Stimulated activated CD4-positive, alpha-beta T cell treated with anti-CD3 and anti-CD28 coated beads, Interleukin-1b, Interleukin-23, amount 100 ng/mL, for 4 hours (primary cell): ENCODE measurements at places on chromosomes 13 and 19.

- no peak for DNase-seq
Observed at GRCh38 chr19:1577929-1578618, 9.9 kb upstream of the MEX3D start.

GRCh38 chr13:102033386-102033785, 368.5 kb downstream of the FGF14 start:
- DNase-seq = no peak

DNA sequence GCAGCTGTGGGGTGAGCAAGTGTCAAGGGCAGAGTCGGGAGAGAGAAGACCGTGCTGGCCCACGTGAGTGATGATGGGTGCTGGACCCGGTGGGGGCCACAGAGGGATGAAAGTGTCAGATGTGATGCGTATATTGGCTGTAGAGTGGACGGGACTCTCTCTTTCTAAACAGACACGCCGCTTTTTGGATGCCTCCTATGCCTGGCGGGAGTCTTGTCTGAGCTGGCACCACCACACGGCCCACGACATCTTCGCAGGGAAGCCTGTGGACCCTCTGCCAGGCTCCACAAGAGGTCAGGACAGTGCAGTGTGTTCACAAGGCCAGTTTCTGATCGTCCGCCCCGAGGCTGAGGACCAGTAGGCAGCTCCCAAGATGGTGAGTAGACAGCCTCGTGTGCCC, 12.9 kb upstream of the MRI1 start:
- no peak for DNase-seq

DNA sequence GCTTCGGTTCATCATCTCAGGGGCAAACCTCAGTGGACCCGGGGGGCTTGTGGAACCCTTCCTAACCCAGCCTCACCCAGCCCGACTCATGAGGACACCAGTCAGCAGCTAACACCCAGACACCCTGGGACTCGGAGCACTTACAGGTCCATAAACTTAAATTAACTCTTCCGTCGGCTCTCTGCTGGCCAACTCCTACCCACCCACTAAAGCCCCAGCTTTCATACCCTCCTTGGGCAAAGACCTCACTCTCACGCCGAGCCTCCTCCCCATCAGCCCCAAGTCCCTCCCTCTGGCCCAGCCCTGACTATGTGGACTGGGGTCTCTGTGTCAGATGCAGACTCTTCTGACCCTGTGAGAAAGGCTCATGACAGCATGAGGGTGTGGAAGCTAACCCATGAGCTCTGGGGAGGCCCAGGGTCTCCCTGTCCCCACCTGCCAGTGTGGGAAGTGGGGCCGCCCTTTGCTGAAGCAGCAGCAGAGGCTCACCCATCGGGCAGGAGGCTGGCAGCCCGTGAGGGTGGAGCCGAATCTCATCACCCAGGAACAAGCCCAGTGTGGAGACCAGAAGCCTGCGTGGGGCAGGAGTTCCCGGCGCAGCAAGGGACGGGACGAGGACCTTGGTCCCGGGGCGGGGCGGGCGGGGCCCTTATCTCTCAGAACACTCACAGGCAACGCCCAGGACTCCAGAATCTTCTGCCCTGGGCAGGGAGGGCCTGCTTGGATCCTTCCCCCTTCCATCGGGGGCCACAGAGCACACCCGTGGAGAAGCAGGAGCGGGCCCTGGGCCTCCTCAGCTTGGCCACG, 19.8 kb downstream of the TCF3 start:
- no peak for DNase-seq

- no peak for DNase-seq
Observed at GRCh38 chr13:51960766-51961165, 50.5 kb downstream of the ATP7B start.

- DNase-seq = no peak
Observed at GRCh38 chr19:5693195-5694166, 3.4 kb downstream of the RPL36 start.

DNA sequence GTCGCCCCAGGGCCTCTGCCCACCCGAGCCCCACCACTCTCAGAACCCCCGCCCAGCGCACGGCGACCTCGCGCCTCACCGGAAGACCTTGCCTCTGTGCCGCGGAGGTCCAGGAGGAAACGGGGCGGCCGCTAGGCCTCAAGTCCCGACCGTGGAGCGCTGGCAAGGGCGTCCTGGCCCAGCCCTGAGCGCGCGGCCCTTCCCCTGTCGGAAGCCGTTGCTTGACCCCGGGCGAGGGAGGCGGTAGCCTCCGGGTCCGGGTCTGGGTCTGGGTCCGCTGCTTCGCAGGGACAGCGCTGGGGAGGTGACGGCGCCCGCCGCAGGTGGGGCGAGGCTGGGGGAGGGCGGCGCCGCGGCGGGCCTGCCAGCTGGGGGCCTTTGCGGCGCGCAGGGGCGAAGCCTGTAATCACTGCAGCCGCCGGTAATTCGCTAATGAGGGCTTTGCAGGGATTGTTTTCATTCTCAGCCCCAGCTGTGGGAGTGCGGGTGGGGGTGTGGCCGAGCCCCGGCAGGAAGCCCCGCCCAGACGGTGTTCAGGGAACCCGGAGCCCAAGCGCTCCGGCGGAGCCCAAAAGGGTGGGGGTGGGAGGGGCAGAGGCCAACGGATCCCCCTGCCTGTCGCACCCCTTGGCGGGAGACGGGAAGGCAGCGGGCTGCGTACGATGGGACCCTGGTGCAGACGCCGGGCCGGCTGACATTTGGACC, 8.6 kb downstream of the C19orf25 start:
- peak; percentile 72 for DNase-seq

GRCh38 chr19:16376649-16377048, 52.0 kb downstream of the KLF2 start:
- no peak for DNase-seq

DNA sequence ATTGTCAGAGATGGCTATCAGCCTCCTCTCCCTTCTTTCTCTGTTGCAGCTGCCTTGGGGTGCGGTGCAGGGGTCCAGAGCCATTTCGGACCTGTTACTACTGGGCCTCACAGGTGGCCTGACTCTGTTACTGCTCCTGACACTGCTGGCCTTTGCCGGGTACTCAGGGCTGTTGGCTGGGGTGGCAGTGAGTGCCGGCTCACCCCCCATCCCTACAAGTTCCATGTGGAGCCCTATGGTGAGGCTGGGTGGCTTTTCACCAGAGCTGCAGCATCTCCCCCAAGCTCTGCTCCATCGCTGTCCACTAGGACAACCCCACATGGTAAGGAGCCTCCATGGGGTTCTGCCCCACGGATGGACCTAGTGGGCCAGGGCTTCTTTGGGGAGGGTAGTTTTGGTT, 13.7 kb upstream of the ZNF492 start:
- DNase-seq = no peak

DNA sequence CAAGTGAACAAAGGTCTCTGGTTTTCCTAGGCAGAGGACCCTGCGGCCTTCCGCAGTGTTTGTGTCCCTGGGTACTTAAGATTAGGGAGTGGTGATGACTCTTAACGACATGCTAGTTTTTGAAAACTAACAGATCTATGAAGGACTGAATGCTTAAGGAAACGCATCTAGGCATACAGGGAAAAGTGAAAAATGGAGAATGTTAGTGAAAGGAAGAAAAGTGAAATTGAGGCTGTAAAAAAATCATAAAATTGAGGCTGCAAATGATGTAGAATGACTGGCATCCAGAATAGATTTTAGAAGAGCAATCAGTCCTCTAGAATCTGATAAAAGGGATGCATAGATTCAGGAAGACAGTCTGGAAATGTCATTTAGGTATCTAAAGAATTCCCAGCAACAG, 3.5 kb downstream of the ZNF260 start:
- no peak for DNase-seq

DNA sequence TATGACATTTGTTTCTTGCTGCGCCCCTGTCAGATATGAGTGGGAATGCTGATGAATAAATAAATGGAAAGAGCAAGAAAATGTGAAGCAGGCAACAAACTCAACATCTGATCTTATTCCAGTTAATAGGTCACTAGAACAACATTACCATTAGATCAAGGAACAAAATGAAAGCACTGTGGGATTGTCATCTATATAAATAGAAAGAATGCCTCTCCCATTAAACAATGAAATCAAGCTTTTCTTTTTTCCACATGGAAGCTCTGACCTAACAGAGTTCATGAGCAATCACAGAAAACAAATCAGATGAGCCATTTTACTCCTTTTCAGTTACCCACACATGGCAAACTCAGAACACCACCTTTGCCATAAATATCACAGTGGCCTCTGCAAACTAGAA, 354.8 kb downstream of the SUCLA2 start:
- no peak for DNase-seq

DNA sequence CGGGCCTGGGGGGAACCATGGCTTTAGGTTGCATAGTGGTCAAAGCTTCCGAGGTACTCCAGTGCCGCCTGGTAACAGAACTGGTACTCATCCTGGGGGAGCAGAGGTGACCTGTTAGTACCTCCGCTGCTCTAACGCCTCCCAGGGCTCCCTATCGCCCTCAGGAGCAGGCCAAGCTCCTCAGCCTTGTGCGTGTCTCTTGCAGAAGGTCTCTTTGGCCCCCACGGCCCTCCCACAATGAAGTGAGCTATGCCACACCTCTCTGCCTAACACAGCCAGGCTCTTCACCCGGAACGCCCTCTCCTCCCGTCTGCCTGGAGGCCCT, 133.9 kb downstream of the PTPRS start:
- DNase-seq = no peak

DNA sequence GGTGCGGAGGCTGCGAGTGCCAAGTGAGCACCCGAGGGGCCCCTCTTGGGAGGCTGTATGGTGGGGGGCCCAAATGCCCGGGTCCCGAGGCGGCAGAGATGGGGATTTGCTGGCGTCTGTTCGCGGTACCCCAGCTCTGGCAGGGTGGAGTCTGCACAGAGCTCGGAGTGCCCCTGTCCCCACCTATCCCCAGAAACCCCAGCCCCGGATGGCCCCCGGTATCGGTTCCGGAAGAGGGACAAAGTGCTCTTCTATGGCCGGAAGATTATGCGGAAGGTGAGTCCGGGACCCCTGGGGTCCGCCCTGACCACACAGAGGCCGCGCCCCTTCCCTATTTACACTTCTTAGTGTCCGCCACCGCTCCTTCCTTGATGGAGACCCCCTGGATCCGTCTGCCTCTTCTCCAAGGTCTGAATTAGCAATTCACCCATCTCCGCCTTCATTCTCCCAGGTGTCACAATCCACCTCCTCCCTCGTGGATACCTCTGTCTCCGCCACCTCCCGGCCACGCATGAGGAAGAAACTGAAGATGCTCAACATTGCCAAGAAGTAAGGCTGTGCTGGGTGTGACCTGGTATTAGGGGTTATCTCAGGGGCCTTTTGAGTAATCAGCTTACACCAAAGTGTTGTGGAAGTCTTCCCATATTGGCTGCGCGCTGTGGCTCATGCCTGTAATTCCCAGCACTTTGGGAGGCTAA, 630 bp downstream of the PNPLA6 start:
- no peak for DNase-seq

DNA sequence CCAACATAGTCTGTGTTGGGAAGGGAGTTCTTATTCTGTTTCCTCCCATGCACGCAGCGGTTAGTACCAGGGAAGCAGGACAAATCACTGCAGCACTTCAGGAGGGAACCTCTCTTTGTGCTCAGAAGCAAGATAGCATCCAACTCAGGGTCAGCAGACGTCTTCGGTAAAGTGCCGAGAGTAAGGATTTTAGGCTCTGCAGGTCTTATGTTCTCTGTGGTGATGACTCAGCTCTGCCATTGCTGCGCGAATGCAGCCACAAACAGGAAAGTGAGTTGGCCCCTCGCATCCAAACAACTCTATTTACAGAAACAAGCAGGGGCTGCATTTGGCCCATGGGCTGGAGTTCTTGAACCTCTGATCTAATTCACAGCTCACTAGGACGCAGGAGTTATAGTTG, 122.1 kb upstream of the SPATA13 start:
- no peak for DNase-seq

GRCh38 chr13:76871432-76871831, 14.8 kb downstream of the KCTD12 start:
- no peak for DNase-seq

GRCh38 chr13:33016414-33017322, at the start of gene KL:
KL (plus strand) TSS chr13:33016423; CDS start chr13:33016441, 18 bp downstream.
- DNase-seq = peak; percentile 1

DNA sequence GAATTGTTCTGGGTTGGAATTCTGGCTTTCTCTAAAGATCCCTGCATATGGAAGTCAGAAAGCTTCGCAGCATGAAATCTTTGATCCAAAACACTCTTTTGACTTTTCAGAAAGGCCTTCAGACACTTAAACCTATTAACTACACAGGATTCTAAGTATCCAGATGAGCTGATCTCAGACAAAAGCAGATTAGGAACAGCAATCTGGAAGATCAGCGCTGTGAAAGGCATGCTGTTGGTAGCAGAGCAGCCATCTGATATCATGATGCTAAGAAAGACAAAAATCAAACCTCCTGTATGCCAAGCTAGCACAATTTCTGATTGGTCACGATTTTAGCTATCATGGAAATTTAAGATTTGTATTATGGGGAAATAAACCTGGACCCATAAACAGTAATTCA, 589.9 kb downstream of the GPC5 start:
- no peak for DNase-seq

GRCh38 chr13:53050151-53050550, 21.5 kb downstream of the OLFM4 start:
- DNase-seq = no peak

DNA sequence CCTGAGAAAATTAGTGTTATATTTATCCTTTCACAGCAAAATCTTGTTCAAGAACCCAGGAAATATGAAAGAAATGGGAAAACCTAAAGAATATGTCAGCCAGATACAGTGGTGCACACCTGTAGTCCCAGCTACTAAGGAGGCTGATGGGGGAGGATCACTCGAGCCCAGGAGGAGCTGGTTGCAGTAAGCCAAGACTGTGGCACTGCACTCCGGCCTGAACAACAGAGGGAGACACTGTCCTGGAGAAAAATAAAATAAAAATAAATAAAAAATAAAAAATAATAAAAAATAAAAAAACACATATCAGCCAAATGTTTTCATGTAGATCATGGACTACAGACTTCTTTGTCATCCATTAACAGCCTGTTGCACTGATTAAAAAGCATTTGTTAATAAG, 244.8 kb upstream of the KLHL1 start:
- DNase-seq = no peak

- DNase-seq = no peak
Observed at GRCh38 chr13:39273953-39274738, 235.9 kb downstream of the NHLRC3 start.

DNA sequence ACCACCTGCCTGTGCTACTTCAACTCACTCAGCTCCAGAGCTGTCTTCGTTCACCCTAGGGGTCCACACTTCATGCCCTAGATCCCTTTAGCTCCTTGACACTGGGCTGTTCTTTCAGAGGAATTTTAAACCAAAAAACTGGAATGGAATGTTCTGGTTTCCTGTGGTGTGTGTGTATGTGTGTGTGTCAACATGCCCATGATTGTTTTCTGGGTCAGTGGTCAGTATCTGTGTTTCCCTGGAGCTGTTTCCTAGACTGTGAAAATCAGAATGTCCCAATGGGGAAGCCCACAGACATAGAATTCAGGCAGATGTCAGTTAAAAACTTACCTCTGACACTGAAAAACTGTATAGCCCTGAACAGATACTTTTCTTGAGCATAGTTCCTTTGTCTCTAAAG, 1.3 kb downstream of the PMIS2 start:
- no peak for DNase-seq

- DNase-seq = no peak
Observed at GRCh38 chr19:18432275-18433014, 5.5 kb downstream of the ISYNA1 start.

DNA sequence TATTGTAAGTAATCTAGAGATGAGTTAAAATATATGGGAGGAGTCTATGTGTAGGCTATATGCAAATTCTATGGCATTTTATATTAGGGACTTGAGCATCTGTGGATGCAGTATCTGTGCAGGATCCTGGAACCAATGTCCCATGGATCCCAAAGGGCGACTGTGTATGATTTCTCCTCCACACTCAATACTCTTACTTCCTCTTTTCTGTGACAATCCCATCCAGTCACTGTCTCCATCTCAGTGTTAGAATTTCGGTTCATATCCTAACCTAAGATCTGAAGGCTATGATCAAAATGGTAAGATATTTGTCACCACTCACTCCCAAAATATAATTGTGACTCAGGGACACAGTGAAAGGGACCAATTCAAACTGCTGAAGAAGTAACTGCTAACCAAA, 15.1 kb upstream of the ZNF599 start:
- no peak for DNase-seq
